ENCODE measurements at places on chromosomes 5 and 9.

- DNase-seq = no peak
Observed at GRCh38 chr5:5145651-5146529, 5.8 kb downstream of the ADAMTS16 start.

- no peak for DNase-seq
Observed at GRCh38 chr5:120818128-120818527, 354.0 kb downstream of the PRR16 start.

GRCh38 chr9:120932086-120932823 lies 5.7 kb upstream of the TRAF1 start:
- no peak for DNase-seq

GRCh38 chr5:102722931-102723330 lies 32.2 kb upstream of the PAM start:
- no peak for DNase-seq

DNA sequence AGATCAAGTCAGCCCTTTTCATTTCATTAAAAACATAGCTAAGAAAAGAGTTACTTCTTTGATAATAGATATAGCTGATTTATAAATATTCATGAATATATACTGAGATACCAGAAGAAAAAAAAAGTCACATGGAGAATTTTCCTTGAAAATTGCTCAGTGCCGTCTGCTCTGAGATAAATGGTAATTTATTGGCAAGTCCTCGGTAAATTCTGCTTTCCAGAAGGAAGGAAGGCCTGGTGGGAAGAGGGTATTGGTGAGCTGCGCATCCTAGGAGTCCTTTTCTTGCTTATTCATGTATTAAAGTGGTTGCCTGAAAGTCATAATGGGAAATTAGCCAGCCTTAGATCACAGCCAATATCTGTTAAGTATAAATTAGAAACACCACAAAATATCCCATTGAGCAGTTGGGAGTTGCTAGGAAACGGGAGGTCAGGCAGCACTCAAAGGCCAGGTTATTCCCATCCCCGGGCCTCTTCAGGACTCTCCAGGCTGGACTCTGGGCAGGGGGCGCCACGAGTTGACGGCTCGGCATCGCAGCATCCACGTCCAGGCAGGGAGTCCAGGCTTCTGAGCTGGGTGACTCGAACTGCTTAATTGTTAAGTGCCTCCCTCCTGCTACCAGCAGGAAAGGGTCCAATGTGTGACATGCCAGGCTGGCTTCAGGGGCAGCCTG lies 116.7 kb upstream of the RETREG1 start:
- no peak for DNase-seq

- no peak for DNase-seq
Observed at GRCh38 chr5:129049126-129049799, 45.3 kb upstream of the ISOC1 start.

DNA sequence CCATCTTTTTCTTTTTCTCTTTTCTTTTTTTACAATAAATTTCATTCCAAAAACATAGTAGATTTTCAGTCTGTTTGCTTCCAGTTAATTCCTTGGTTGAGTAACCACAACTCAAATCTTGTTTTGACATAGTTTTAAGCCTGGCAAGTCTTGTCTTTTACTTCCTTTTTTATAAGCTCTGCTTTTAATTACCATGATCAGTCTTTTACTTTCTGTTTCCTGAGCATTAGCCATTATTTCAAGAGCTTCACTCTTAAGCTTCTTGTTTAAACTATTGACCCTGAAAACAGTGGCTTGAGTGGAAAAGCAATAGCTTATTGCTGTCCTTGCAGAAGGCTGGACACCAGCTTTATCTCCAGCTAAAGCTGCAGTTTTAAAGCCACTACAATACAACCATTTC lies 1363.3 kb downstream of the MAT2B start:
- no peak for DNase-seq

GRCh38 chr5:64646169-64646568 lies 44.1 kb upstream of the SHISAL2B start:
- DNase-seq = no peak

- no peak for DNase-seq
Observed at GRCh38 chr5:133363807-133364587, 248.3 kb downstream of the FSTL4 start.

DNA sequence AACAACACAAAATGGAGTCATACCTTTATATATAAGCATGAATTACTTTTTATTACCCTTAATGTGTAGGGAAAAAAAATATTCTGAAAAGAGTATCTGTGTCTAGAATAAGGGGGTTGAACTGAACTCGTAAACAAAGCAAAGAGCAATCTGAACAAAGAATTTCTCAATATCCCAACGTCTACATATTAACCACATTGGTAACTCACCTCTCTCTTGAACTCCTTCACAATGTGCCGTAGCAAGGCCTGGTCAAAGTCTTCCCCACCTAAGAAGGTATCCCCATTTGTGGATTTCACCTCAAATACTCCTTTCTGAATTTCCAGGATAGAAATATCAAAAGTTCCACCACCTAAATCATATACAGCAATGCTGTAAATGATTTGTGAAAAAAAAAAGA lies 8.4 kb downstream of the HSPA9 start:
- no peak for DNase-seq

DNA sequence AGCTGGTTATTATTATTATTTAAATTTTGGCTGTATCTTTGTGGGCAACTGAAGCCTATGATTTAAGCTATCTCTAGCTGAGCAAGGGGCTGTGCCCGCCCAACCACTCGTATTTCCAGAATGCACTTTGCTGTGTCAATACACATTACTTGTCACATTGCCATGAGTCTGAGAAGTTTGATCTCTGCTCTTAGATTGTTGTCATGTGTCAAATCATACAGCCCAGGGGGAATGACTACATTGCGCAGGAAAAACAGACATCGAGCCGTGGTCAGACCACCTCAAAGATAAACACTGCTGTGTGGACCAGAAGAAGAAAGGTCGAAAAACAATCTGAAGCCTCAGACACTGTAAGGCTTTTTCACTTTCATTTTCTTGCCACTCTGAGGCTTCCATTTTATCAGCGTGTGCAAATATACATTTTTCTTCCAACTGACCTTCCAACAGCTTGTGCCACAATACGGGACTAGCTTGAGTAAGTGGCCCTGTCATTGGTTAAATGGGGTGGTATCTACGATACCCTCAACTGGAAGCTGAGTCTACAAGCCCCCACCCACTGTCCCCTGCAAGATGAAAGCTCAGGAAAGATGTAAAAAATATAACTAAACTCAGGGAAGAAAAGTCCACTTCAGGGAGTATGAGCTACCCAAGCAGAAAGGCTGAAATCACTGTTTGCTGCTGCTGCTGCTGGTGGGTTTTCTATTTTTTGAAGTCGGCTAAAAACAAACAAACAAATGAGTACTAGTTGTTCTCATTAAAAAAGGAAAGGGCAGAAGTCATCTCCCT lies 603.0 kb downstream of the BNC2 start:
- no peak for DNase-seq

DNA sequence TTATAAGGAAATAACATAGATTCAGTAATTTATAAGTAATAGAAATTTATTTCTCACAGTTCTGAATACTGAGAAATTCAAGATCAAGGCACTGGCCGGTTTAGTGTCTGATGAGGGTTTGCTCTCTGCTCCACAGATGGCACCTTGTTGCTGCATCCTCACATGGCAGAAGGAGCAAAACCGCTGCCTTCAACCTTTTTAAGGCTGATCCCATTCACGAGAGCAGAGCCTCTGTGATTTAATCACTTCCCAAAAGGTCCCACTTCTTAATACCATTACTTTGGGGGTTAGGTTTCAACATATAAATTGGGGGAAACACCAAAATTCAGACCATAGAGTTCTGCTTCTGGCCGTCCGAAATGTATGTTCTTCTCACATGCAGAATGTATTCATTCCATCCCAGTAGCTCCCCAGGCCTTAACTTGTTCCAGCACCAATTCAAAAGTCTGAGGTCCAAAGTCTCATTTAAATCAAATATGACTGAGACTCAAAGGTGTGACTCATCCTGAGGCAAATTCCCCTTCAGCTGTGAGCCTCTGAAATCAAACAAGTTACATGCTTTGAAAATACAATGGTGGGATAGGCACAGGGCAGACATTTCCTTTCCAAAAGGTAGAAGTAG lies 30.6 kb downstream of the BAAT start:
- no peak for DNase-seq

DNA sequence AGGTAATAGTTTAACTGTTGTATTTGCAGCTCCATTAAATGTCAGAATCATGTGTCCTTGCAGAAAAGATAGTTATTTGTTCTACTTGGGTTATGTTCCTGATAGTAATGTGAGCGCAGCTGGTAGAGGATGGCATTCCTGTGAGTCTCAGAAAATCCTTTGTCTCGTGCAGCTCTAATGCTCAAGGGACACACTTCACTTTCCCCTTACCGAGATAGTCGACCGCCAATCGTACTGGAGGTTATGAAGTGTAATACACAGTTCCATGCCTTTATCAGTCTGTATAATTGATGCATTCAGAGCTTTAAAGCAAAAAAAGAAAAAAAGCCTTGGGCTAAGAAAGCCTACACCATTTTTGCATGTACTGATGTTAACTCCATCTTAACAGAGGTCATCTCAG lies 60.2 kb upstream of the SRP19 start:
- no peak for DNase-seq

GRCh38 chr9:27194401-27195091 lies 85.5 kb downstream of the TEK start:
- DNase-seq = no peak

DNA sequence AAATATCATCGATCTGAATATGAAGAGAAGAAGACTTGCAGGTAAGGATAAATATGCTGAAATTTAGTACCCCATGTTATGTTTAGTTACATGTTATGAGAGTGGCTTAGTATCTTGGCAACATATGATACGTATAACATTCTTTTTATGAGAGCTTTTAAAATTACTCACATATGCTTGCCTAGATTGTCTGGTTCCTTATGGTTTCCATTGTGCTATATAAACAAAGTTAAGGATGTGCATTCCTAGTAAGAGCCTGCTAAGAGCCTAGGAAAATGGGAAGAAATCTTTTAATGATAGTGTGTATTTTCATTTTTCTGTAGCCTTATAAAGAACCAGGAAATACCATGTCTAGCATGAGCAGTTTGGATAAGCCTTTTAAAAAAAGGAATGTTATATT lies 112.0 kb upstream of the KCNN2 start:
- no peak for DNase-seq

DNA sequence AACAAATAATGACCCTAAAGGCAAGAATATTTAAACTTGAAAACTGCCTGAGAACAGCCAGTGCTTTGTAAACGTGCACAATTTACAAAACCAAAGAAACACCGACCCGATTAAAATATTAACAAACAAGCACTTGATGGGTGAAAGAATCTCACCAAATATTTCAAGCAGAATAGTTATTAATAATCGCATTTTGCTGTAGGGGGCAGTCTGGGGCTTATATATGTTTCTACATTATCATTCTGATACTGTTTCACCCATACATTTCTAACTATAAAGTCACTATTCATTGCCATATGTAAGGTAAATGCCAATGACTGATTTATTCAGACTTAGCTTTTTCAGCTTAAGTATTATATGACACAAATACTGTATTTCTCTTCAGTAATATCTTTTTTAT lies 37.7 kb downstream of the UBAP2 start:
- DNase-seq = no peak

- no peak for DNase-seq
Observed at GRCh38 chr5:124544366-124545055, 201.9 kb downstream of the ZNF608 start.

GRCh38 chr9:136527131-136527530 lies 18.7 kb downstream of the NOTCH1 start:
- no peak for DNase-seq

DNA sequence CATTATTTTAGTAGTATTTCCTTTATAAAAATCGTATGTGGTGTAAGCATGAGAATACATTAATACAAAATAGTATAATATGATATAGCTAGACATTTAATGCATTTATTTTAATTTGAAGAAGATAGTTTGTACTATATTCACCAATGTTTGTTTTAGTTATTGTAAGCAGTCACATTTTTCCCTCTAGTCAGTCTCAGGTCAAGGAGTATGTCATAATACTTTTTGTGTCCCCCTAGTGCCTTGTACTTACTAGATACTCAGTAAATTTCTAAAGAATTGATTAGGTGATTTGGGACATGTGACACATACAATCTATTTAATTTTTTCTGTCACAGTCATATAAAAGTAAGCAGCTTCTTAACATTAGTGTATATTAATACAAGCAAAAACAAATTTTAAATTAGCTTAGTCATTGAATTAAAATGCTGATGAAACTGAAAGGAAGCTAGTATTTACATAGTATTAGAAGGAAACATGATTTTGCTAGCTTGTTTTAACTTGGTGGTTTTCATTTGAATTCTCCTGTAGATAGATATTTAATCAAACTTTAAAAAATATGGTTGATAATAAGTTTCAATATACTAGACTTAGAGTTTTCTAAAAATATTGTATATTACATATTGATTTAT lies 242.2 kb downstream of the FER start:
- no peak for DNase-seq

DNA sequence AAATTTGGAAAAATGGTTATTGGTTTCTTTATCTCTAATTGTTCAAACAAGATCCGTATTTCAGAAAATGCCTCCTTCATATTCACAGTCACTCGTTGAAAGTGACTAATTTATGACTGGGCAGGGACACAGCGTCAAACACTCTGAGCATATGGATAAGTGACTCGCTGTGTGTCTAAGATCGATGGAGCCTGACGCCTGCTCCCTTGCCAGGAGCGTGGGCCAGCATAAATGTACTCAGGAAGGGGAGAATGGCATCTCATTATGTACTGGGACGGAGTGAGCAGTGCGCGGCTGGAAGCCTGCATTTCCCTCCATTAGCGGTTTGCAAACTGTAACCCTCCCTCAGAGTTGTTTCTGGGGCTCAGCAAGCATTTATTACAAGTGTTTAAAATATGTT lies 79.8 kb upstream of the CAST start:
- no peak for DNase-seq

DNA sequence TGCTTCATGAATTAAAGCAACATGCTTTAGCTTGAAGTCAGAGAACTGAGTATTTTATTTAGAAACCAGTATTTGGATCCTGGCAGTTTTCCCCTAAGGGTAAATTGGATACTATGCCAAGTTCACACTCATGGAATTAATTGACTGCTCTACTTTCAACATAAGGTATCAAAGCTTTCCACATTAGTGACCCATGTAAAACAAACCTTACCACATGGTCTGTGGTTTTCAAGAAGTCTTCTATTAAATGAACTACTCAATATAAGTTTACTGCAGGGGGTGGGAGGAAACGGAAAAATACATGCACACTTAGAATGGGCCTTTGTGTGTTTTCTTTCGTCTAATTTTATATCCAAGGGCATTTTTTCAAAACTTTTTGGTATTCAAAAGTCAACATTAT lies 232.0 kb upstream of the FBXL7 start:
- no peak for DNase-seq

DNA sequence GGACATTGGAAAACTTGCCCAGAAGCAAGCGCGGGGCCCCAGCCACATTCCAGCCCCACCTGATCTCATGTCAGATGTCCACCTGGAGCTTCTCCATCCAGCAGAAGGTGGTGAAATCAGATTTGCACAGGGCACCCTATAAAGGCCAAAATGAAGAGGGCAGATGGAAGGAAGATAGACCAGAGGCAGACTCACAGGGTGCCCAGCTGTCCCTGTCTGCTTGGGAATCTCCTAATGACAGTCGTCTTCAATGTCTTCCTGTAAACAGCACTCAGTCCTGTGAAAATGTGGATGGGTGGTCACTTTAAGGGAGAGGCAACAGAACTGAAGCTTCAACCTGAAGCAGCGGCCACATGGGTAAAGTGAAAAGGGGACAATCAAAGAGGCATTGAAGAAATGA lies 607.5 kb downstream of the IRX1 start:
- no peak for DNase-seq

Measured in stimulated activated CD4-positive, alpha-beta T cell treated with anti-CD3 and anti-CD28 coated beads, Interleukin-12 subunit alpha, Interleukin-12 subunit beta, amount 100 ng/mL, for 24 hours (primary cell).